LNCaP clone FGC (cell line): ENCODE measurements at places on chromosomes 11 and 22.

DNA sequence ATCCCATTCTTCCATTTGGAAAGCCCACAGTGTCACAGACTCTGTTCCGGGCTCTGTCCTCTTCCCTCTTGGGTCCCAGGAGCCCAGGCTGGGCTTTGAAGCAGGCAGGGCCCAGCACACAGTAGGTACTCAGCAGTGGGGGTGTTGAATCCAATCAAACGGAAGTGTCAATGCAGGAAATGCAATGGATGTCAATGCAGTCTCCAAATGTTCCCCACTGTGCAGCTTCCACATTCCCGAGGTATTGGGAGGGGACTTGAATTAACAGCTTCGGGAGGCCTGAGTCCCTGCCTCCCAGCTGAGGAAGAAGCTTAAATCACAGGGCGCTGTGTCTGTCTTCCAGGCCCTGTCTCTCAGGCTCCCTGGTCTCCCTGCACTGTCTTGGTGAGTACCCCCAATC, 21.8 kb upstream of the SMIM35 start:
- DNase-seq, result no peak

DNA sequence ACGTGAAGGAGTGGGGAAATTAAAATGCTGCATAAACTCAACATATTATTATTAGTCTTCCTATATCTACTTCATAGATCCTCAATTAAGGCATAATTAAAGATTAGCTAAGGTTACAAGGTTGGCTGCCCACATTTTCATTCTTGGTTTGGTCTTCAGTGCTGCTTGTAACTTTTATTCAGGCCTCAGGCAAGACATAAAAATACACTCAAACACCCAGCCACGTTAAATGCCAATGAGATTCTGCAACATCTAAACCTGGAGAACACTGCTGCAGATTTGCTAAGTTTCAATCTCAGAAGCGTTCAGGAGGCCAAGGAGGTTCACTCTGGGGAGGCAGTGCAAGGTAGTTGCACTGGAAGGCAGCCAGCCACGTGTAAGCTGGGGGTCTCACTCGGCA, 358.7 kb upstream of the NARS2 start:
- no peak for DNase-seq

DNA sequence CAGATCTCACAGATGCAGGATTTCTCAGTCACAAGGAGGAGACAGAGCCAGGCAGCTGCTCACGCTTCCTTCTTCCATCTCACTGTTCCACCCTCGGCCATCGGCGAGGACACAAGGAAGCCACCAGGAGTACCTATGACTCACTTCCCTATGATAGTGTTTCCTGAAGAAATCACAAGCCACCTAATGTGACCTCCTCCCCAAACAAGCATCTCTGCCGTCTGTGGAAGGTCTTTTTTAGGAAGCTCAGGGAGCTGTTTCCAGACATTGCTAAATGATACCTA, 672.7 kb downstream of the TBC1D22A start:
- no peak for DNase-seq

- no peak for DNase-seq
Observed at GRCh38 chr22:17903564-17904295, 120.6 kb downstream of the MICAL3 start.

DNA sequence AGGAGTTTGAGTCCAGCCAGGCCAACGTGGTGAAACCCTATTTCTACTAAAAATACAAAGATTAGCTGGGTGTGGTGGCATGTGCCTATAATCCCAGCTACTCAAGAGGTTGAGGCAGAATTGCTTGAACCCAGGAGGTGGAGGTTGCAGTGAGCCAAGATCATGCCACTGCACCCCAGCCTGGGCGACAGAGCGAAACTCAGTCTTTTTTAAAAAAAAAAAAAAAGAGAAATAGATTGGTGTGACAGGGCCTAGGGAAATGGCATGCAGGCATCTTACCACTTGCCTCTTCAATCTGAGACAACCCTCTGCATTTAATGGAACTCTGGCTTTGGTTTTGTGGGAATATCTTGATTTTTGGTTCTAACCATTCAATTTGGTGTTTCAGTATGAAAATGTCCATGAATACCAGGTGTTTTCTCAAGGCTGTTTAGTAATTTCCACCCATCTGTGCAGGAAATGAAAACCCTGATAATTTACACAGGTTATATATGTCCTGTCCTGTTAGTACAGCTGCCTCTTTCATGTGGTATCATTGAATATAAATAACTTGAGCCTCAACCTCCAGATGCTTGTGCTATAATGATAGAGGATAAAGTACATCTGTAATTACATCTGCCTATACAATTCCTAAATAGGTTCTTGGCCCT, 8.4 kb downstream of the XBP1 start:
- DNase-seq, result no peak

DNA sequence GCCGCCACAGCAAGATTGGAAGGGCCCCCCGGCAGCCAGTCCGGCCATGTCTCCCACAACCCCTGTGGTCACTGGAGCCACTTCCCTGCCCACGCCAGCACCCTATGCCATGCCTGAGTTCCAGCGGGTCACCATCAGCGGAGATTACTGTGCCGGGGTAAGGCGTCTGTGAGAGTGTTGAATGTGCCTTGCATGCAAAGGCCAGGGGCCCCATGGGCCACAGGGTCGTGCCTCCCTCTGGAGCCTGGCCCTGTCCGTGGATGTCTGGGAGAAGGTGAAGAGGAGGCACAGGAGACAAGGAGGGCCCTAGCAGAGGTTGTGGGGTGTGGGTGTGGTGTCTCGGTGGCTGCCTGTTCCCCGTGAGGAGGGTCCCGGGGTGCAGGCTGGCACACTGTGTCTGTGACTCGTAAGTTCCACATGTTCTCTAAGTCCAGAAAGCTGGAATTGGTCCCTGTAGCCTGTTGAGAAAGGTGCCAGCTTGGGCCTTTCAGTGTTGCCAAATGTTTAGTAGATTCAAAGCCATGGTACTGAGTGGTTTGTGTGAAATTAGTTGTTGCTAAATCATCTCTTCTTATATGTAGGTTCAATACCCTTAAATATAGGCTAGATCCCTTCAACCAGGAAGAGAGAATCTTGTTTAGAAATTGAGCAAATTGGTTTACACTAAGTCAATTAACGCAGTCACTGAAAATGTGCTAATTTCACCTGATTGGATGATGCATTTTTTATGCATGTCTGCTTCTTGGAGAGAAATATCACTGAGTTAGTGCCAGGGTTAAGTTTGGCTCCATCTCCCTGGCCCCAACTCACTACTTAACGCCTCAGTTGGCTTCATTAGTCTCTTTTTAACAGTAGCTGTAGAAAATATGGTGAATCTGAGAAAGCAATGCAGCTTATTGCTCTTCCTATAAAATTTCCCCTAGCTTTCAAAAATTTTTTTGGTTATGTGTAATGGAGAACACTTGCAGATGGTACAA, 23.8 kb downstream of the AMPD3 start:
- no peak for DNase-seq

DNA sequence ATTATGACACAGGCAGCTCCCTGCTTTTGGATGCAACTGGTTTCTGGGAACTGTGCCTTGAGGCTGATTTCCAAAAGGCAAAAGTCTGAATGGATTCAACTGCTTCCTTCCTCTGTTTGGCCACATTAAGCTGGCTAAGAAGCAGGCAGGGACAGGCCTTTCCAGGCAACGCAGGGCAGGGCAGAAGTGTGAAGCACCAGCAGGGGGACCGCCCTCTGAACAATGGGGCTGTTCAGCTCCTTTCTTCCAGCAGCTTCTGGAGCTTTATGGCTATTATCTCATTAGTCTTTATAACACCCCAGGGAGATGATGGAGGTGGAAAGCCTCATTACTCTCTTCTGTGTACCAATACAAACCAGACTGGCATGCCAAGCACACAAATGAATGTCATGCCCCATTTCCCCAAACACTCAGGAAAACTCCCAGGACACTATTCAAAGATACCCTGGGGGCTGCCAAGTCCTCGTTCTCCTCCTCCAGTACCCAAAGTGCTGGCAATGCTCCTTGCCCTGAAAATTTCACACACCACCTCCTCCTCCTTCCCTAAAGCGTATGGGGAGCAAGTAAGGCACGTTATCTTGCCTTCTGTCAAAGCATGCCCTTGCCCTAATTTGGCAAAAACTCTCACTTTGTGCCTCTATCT, 21.3 kb downstream of the MORC2 start:
- no peak for DNase-seq

DNA sequence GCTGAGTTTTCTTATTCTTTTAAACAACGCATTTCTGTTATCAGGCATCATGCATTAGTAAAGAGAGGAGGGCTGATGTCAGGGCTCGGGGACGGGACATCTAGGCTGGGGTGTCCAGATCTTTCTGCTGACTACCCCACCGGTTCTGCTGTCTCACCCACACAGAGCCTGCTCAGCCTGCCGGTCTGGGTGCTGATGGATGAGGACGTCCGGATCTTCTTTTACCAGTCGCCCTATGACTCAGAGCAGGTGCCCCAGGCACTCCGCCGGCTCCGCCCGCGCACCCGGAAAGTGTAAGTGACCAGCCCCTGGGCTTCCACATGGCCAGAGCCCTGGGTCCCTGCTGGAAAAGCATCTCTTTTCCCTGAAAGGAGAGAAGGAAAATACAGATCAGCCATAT, 9.4 kb downstream of the NCF4 start:
- no peak for DNase-seq

GRCh38 chr11:27391331-27392015, 28.5 kb upstream of the CCDC34 start:
- no peak for DNase-seq

GRCh38 chr22:20440637-20441591, 3.3 kb upstream of the SCARF2 start:
- no peak for DNase-seq

DNA sequence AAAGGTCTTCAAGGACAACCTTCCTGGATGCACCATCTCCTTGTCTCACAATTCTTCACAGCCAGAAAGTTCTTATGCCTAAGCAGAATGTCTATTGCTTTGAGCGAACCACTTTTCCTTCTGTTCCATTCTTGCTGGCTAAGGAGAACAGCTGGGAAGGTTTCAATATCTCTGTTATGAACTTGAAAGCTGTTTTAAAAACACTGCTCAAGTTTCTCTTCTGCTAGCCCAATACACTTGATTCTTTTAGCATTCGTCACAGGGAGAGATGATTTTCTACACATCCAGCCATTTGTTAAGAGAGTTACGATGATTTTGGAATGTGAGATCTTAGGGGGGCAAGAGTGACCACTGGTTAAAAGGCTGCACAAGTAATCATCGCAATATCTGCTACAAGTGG, 249.3 kb downstream of the KIRREL3 start:
- no peak for DNase-seq

- no peak for DNase-seq
Observed at GRCh38 chr11:68325907-68326220, 13.5 kb downstream of the LRP5 start.

- no peak for DNase-seq
Observed at GRCh38 chr22:25903294-25903693, 161.3 kb downstream of the MYO18B start.

DNA sequence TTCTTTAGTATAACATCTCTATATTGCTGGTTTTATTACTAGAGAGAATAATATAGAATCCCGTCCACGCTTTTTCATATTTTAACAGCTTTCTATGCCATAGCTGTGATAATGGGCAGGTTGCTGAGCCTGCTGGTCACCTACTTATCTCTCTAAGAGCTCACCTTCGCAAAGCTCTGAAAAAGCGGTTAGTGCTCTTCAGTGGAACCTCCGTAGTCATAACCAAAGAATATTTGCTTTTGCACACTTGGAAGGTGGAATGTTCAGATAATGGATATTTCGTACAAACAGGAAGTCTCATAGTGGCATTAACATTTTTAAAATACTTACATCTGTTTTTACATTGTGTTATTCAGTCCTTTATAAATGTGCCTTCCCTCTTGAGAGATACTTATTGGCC, 388.9 kb upstream of the ANO3 start:
- no peak for DNase-seq

DNA sequence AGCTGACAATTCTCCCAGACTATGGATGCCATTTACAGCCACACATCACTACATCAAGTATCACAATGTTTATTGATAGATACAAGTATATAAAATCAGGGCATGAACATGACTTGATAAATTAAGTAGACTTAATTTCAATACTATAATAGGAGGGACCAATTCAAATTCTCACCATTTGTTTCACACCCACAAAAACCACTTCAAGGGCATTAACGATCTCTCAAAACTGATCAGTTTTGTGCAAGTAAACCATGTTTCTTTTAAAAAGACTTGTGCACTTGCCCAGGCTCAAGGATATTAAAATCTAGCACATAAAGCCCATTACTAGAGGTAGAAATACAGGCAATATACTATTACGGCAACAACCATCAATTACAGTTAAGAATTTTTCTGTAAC, 11.7 kb downstream of the EIF4G2 start:
- no peak for DNase-seq

DNA sequence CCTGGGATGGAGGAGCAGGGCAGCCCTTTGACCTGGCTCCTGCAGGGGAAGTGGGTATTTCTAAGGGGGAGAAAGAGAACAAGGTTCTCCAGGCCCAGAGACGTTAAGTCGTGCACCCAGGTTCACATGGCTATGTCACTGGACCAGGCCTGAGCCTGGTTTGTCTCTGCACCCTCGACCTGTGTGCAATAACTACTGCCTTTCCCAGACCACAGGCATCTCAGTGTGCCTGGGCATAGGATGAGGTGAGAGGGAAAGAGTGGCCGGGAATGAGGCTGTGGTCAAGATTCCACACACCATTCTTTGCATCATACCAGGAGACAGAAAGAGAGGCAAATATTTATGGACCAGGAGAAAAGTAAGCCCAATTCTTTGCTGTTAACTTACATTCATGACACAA, 66.8 kb downstream of the PRR5L start:
- no peak for DNase-seq
